Epithelial cell of umbilical artery (primary cell): ENCODE measurements at places on chromosomes 11 and 22. TPM values are rescaled to one million over a fixed set of nuclear protein-coding genes. Genes with fewer than 3 reads are reported as not detected.

The OR2AT4 gene
- total RNA-seq, result not detected in 2 replicates

The TRIM51 gene
- not detected in 2 replicates for total RNA-seq

The OR8G1 gene
- total RNA-seq, result not detected in 2 replicates

The PLEKHB1 gene
- 0.61 TPM in 1 of 2 replicates, not detected in the other for total RNA-seq

The CST6 gene
- not detected in 2 replicates for total RNA-seq

The CD3D gene
- total RNA-seq, result not detected in 2 replicates
